ENCODE measurements at places on chromosomes 2 and 18. TPM values are rescaled to one million over a fixed set of nuclear protein-coding genes. Genes with fewer than 3 reads are reported as not detected.
A peak's percentile ranks its signal among the peaks of the same experiment; 100 is the strongest.

DNA sequence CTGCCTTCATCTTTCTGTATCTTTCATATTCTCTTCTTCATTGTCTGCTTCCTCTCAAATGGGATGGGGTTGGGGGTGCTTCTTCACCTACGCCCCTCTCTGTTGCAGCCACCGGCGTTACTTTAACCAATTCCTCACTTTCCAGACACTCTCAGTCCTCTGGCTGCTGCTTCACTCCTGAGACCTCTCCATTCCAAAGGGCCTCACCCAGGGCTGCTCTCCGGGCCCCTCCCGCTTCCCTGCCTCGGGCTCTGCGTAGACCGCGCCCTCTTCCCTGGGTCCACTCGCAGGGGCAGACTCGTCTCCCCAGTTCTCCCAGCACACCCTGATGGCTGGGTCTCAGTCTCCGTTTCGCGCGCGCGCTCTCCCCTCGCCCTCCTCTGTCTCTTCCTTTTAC is 926 bp downstream of the SERPINB8 start:
- DNase-seq = peak; percentile 31

The GPR39 gene
- total RNA-seq = 3.1 TPM

- no peak for DNase-seq
These were observed 24.4 kb downstream of the SPP2 start for GRCh38 chr2:234074751-234075517.

DNA sequence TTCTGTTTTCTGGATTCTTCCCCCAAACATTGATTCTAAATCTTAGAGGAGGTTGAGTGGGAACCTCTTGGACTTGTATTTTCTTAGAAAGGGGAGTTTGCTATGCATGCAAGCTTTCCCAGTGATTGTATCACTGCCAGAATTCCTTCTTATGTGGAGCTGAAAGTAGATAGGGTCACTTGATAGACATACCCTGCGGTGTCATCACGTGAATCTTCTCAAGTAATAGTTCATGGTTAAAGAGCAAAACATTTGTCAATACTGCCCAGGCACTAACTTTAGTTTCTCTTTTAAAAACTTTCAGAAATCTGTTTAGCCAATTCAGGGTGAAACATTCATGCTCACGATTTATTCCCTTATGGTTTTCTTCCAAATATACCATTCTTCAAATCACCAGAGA is 6.4 kb downstream of the PMAIP1 start:
- DNase-seq = no peak

GRCh38 chr2:129118296-129118695 is 799.6 kb upstream of the HS6ST1 start:
- DNase-seq = no peak

The GPN1 gene
- 34.2 TPM for total RNA-seq

GRCh38 chr2:60353406-60353800 is 200.1 kb downstream of the BCL11A start:
- DNase-seq = no peak

The RAPH1 gene
- 12.5 TPM for total RNA-seq

GRCh38 chr2:218626369-218626768 is 18.7 kb downstream of the PLCD4 start:
- no peak for DNase-seq

- peak; percentile 29 for DNase-seq
These were observed 5.1 kb downstream of the SPTBN1 start for GRCh38 chr2:54461261-54461660.

GRCh38 chr18:24875777-24876176 is 415.3 kb downstream of the HRH4 start:
- no peak for DNase-seq
